ENCODE measurements at places on chromosomes 4 and X. TPM values are rescaled to one million over a fixed set of nuclear protein-coding genes. Genes with fewer than 3 reads are reported as not detected.
A peak's percentile ranks its signal among the peaks of the same experiment; 100 is the strongest.

Gene KCND1
- 2.5 TPM for total RNA-seq

Gene POLN
- 2.1 TPM for total RNA-seq

DNA sequence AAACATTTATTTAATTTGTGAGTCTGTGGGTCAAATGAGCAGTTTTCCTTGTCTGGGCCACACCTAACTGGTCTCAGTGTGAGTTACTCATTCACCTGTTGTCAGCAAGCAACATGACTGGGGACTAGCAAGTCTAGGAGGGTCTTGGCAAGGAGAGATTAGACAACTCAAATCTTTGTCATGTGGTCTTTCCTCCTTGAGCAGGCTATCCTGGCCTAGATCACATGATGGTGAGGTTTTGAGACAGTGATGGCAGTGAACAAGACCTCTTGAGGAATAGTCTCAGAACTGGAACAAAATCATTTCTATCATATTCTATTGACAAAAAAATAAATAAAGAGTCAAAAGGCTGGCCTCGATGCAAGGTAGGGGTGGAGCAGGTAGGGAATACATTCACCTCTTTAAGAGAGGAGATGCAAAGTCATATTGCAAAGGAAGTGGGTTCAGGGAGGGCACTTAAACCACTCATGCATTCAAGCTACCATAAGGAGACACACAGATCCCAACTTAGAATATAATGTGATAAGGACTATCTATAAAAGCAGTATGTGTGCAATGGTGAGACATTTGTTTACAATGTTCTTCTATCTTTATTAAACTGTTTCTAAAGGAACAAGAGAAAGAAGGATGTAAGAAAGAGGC is 135.7 kb downstream of the ZNF330 start:
- no peak for DNase-seq

DNA sequence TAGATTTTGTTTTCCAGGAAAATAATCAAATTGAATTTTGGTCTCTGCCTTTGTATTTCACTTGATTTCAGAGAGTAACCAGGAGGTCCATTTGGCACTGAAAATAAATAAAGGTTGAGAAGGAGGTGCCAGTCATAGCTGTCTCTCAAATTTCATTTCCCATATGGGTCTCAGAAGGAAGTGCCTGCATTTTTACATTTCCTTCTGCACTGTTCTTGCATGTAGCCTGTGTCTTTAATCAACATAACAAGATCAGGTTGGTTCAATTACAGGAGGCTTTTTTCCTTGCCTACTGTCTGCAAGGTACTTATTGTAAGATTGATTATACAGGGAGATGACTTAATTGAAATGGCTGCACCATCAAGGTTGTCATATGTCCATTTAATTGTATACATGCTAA is 15.7 kb downstream of the LRRC66 start:
- DNase-seq: no peak

DNA sequence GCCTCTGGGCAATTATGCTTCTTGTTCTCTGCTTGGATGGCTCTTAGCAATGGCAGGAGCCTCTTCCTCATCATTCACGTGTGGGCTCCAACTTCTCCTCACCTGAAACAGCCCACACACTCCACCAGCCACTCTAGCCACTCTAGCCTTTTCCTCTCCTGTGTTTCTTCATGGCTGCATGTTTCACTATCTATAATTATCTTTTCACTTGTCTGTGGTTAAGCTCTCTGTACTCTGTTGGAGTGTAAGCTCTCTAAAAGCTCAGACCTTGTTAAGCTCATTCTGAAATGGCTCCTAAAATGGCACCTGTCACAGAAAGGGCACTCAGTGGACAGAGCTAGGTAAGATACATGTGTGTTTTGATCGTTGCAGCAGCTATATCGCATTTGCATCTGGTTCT is 80.0 kb downstream of the SH3KBP1 start:
- DNase-seq: no peak

Gene CTAG2
- not detected for total RNA-seq

Gene FGF13
- total RNA-seq: not detected

- DNase-seq: peak; percentile 8
Measured at GRCh38 chr4:73021634-73022033, 47.9 kb downstream of the COX18 start.

Gene OTC
- total RNA-seq: not detected

DNA sequence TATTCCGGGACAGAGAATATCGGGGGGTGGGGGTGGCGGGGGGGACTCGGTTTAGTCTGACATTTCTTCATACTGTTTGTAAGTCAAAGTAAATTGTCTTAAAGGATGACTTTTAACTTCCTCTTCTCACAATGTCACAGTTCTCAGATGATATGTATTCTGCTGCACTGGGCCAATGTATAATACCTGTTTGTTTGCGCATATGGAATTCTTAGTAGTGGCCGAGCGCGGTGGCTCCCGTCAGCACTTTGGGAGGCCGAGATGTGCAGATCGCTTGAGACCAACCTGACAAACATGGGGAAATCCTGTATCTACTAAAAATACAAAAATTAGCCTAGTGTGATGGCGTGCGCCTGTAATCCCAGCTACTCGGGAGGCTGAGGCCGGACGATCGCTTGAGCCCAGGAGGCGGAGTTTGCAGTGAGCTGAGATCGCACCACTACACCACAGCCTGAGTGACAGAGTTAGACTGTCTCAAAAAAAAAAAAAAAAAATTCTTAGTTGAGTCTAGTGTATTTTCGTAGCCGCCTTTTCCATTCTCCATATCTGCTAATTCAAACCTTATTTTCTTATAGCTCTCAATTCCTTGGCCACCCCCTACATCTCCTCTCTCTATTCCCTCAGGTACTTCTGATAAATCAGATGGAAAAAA is 851 bp downstream of the POLR2B start:
- DNase-seq: peak; percentile 80

DNA sequence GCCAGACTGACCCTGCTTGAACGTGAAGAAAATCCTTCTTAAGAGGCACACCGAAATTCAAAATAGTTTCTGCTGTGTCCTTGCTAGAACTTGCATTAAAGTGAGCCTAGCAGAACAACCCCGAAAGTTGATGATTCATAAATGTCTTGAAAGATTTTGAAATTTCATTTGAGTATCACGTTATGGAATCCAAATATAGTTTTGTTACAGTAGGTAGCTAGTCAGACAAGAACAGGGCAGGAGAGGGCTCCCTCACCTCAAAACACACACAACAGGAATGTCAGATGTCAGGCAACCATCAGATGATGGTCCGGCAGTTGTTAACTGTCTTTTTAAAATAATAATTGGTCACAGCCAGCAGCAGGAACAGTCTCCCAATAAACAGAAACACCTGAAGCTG is 259.6 kb upstream of the GNPDA2 start:
- no peak for DNase-seq

DNA sequence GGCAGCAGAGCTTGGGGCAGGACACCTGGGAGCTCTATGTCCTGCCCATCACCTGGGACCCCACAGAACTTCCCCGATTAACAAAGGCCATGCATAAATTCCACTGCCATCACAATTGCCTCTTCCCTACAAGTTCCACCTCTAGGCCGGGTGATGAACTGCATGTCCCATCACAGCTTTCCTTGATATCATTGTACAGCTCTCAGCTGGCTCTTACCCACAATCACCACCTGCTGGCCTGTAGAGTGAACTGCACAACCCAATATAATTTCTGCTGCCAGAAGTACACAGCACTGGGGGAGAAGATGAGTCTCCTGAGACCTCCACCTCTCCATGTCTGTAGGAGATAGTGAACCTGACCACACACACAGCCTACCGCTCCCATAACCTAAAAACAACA is 285.0 kb upstream of the AADAT start:
- peak; percentile 17 for DNase-seq

Gene CHIC1
- total RNA-seq: 4.4 TPM

DNA sequence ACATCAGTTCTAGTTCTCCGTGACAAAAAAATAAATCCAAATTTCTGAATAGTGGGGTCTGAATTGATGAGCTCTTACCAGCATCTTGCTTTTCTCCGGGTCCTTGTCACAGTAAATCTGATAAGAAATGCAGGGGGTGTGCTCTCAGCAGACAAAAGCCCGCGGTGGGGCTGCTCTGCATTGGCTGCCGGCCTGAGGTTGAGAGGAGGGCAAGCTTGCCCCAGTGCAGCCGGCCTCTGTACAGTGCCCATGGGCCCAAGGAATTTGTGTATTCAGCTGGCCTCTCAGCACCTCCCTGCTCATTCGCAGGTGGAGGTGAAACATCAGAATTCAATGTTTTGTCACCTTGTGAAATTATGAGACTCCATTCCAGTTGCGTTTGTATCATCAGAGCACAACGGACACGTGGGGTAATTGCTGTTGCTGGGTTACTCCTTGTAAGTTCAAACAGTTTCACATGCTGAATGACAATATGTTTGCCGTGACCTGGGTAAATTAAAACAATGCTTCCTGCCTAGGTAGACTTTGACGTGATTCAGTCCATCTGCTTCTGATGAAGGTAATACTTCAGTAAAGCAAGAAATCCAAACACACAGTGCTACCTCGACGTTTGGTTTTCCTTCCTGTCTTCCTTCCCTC is 596.4 kb downstream of the MID1IP1 start:
- no peak for DNase-seq

DNA sequence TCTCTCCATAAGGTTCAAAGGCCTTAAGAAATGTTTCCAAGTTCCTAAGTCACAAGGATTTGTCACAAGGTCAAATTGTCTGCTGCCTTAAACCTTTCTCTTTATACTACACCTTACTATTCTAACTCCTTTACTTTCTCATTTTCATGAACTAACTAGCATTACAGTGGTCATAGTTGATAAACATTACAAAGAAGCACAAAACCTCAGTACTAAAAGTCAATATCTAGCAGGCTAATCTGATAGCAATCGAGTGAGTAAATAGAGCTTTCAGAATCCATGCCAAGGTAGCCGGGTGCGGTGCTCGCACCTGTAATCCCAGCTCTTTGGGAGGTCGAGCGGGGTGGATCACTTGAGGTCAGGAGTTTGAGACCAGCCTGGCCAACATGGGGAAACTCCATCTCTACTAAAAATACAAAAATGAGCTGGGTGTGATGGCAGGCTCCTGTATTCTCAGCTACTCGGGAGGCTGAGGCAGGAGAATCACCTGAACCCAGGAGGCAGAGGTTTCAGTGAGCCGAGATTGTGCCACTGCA is 510.0 kb downstream of the GBA3 start:
- DNase-seq: no peak

DNA sequence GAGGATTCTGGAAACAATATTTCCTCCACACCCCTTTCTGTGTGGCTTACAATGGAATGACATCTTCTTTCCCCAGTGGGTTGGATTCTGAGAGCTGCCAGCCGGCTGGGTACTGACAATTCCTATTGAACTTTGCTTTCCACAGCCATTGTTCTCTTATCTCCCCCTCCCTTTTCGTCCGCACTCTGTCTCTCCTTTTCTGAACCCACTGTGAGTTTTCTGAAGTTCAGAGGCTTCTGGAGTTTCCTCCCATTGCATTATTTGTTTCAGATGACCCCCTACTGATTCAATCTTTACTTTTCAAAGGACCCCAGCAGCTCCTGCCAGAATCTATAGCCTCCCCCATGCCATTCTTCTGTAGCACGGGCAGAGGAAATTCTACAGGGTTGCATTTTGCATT is 10.4 kb downstream of the SMPX start:
- no peak for DNase-seq

Gene ZNF630
- total RNA-seq: 1.9 TPM

Gene HGFAC
- total RNA-seq: not detected

DNA sequence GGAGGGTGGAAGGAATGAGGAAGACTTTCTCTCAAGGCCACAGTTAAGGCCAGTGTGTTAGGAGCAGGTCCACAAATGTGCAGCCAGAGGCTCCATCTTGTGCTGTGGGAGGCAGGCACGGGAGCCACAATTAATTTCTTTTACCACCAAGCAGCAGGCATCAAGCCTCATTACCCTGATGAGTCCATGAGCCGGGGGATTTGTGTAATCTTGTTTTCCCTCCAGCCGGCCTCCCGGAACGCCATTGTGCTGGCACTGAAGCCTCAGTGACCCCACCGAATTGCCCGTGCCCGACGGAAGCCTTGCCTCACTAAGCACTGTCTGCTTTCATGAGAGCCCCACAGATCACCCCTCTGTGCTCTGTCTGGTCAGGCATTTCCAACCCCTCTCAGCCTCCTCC is 154.7 kb upstream of the STX18 start:
- DNase-seq: no peak

Gene EGF
- total RNA-seq: not detected

DNA sequence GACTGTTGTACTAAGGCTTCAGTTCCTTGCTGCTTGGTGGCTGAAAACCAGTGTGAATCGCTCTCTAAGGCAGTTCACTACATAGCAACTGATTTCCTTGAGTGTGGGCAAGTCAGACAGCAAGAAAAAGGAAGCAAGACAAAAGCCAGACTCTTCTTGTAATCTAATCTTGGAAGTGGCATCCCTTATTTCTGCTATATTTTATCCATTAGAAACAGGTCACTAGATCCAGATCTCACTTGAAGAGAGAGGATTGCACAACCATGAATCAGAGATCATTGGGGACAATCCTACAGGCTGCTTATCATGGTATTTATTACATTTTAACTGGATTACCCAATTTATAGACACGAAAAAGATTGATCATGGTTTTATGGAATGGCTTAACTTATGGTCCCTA is 684.5 kb downstream of the GRID2 start:
- DNase-seq: no peak

- no peak for DNase-seq
Measured at GRCh38 chrX:130055103-130055502, 55.2 kb downstream of the ELF4 start.

DNA sequence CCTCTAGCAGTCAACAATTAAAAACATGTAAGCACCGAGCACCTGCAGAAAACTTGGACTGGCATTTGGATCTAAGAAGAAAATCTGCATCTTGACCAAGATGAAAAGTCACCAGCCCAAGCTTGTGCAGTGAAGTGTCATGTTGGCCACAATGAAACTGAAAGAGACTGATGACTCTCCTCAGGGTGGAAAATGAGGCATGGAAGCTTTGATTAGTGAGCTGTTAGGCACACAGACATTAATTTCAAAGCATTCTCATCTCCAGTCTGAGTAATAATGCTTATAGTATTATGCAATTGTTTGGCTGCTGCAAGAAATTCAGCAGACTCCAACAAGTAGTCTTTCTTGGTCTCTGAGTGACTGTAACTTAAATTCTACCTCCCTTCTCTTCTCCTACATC is 150.1 kb downstream of the AR start:
- DNase-seq: no peak

Gene GPRASP1
- total RNA-seq: 3.9 TPM

GRCh38 chr4:39591290-39591689 is 47.4 kb downstream of the SMIM14 start:
- no peak for DNase-seq

Gene SH3D19
- not detected for total RNA-seq

GRCh38 chr4:182835006-182835740 is 82.0 kb downstream of the DCTD start:
- DNase-seq: no peak

GRCh38 chr4:38503689-38504395 is 160.2 kb upstream of the KLF3 start:
- DNase-seq: no peak

DNA sequence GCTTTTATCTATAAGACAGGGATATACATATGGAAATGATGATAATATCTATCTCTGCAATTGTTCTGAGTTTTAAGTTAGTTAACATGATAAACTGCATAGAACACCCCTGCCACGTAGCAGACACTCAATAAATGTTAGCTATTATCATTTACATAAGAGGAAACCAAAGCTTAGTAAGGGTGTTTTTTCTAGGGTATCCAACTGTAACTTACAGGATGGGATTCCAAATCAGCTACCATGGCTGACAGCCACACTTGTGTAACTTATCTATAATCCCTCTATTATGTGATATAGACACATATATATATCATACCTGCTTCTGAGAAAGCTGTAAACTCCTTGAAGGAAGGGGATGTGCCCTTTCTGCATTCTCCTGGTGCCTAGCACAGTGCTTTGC is 1.1 kb upstream of the SPARCL1 start:
- no peak for DNase-seq

Gene GLRA2
- not detected for total RNA-seq
